ENCODE measurements at places on chromosomes 3 and 15.

DNA sequence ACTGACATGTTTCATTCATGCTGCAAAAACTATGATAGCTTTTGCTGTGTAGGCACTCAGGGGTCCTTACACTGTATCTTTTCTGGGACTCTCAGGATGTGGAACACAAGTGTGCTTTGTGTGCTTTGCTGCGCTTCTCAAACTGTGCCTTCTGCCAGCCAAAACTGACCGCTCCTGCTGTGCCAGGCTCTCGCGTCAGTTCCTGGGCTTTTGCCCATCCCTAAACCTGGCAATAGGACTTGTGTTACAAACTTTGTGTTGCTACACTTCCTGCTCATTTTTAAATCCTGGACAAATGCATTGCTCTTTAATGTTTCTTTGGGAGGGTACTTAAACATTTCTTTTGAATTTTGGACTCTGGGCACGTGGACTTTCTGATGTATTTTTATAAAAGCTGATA is 60.3 kb downstream of the DIPK2A start:
- no peak for DNase-seq

DNA sequence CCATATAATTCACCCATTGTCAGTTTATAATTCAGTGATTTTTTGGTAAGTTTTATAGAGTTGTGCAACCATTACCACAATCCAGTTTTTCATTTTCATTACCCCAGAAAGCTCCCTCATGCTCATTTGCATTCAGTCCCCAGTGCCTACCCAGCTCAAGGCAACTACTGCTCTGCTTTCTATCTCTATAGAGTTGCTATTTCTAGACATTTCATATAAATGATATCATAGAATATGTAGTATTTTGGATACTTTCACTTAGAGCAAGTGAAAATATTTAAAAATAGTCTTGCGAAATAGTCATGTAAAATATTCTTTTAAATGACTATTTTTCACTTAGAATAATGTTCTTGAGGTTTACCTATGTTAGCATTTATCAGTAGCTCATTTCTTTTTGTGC is 42.1 kb downstream of the ZNF654 start:
- no peak for DNase-seq

DNA sequence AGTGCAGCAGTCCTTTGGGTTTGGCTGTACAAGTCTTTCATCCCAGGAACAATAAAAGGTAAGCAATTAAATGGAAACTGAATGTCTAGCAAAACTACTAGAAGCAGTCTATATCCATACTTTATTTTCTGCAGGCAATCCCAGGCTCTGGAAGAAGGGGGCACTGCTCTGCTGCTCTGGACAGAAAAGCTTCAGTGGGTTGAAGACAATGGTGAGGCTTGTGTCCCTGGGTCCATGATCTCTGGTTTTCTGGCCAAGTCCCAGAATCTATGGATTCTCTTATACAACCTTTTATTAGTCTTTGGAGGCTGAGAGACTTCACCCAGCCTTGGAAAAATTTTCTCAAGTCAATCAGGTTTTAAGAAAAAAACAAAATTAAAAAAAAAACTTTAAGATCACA is 35.6 kb downstream of the SCAP start:
- no peak for DNase-seq

DNA sequence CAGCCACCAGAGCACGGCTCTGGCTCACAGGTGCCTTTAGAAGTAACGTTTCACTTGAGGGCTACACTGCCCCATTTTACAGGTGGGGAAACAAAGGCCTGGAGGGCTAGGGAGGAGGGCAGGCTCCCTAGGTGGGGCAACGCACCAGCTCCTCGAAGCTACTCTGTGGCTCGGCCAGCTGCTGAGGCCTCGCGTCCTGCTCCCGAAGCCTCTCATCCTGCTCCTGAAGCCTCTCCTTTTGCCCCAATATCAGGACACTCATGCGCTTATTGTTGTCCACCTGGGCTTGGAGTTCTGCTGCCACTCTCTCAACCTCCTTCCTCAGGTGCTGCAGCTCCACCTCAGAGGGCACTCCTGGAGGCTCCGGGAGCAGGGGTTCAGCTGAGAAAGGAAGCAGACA is 28.2 kb upstream of the OR4F6 start:
- no peak for DNase-seq

- no peak for DNase-seq
Observed at GRCh38 chr3:31213869-31214486, 318.7 kb upstream of the STT3B start.

- DNase-seq, result no peak
Observed at GRCh38 chr15:61518191-61518950, 289.3 kb upstream of the RORA start.

GRCh38 chr3:11132861-11133260 is 21.4 kb upstream of the HRH1 start:
- no peak for DNase-seq

DNA sequence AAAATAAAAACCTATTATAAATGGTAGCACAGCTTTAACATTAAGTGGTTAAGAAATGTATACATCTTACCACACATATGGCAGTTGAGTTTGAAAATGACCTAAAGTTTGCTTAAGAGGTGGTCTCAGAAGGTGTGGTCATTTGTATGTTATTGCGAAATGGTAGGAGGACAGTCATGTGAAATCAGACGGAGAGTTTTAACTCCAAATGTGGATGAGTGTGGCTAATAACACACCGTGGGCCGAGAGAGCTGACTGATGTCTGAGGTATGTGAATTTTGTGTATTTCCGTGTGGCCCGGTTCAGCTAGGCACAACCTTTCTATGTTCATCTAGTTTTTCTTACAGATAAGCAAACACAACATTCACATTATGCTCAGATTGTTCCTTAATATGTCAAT is 71.9 kb downstream of the ARNT2 start:
- no peak for DNase-seq

DNA sequence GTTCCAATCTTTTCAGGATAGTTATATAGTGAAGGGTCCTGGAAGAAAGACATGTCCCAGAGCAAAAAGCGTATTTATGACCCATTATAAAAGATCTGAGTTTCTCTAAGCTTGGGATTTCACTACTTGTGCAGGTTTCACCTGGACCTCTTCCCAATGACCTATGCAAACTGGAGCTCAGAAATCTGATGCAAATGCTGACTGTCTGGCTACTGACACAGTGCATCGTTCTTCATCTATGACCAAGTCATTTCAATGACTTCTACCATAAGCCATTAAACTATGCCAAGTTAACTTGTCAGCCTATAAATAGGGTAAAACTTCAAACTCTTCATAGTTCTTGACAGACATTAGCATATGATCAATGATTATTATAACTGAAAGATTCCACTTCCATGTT is 11.1 kb downstream of the STAG1 start:
- no peak for DNase-seq

- peak; percentile 1 for DNase-seq
Observed at GRCh38 chr3:17258823-17259436, 374.2 kb downstream of the PLCL2 start.

DNA sequence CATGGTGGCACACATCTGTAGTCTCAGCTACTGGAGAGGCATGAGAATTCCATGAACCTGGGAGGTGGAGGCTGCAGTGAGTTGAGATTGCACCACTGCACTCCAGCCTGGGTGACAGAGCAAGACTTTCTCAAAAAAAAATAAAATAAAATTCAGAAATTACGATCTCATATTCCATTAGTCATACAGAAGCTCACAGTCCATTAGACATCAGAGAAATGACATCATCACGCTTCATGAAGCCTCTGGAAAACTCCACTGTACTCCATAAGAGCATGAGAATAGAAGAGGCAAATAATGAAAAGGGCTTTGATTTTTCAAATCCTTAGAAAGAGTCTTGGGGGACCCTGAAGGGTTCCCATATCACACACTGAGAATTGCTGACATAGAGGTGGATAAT is 145.0 kb upstream of the MITF start:
- no peak for DNase-seq

GRCh38 chr3:64224826-64225610 is at the start of gene PRICKLE2:
TSS of gene PRICKLE2 (minus strand) at chr3:64225466. CDS start at chr3:64198927, 26,539 bp downstream.
- DNase-seq, result no peak

- no peak for DNase-seq
Observed at GRCh38 chr3:117131259-117131658, 421.7 kb downstream of the TUSC7 start.

DNA sequence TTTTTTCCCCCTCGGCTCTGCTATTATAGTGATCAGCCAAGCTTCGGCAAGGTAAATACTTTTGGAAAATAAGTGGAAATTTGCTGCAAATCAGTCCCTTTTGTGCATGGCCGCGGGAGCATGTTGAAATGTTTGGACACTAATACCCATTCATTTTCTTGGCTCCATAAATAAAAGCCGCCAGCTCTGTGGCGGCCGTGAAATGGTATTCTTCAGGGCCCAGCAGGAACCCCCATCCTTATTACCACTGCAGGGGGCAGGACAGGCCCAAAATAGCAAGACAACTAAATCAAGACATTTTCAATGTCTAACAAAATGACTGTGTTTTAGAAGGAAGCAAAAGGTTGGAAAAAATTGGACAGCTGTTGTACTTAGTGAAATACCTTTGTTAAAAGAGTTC is 362.3 kb downstream of the NR2F2 start:
- DNase-seq, result no peak

DNA sequence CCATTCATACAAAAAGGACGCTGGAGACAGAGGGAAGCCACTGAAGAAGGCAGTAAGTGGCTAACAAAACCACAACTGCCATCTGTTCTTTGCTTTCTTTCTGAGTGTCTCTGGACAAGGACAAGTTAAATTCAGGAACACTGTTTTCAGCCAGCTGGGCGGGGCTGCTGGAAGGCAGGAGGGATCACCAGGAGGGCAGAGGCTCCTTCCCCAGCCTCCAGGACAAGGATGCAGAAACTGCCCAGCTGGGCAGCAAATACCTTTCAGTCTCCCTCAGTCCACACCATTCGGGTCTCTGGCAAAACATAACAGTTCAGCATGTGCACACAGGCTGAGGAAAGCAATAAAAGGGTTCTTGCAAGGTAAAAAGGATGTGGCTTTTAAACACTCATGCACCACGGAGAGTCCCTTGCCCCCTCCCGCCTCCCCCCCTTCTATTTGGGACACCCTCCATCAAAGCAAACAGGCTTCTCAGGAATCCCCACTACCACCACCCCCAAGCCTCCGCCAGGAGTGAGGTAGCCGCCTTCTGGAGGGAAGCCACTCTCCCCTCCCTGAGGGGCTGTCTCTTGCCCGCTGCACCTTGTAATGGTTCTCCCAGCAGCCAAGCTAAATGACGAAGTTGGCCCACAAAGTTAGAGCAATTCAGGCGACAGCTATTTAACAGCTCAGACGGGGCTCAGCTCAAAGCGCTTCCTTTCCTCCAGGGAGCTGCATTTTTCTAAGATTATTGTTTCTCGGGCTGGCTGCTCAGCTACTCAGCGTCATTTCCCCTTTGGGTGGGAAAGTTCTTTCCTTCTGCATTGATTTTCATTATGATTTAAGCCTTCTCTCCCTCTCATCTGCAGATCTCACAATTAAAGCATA is 3.8 kb downstream of the HEG1 start:
- DNase-seq, result peak; percentile 45

GRCh38 chr3:48423883-48424695 is 5.8 kb downstream of the PLXNB1 start:
- no peak for DNase-seq

DNA sequence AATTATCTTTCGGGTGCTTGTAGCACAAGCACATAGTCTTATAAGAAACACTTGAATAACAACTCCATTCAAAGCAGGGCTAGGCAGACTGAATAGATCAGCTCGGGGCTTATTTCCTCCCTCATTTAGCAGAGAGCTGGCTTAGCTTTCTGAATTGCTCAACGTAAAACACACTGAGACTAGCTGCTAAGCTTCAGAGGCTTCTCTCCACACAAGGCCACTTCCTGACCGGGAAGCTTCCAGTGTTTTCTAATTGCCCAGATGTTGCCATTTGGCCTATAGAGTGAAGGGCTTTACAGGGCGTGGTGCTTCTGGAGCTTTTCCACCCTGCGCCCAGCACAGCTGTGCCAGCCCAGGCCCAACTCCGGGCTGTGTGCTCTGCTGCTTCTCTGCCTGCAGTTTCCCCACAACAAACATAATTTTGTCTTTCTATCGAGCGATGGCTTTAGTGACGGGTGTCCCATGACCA is 16.6 kb downstream of the FAM240A start:
- DNase-seq, result no peak

DNA sequence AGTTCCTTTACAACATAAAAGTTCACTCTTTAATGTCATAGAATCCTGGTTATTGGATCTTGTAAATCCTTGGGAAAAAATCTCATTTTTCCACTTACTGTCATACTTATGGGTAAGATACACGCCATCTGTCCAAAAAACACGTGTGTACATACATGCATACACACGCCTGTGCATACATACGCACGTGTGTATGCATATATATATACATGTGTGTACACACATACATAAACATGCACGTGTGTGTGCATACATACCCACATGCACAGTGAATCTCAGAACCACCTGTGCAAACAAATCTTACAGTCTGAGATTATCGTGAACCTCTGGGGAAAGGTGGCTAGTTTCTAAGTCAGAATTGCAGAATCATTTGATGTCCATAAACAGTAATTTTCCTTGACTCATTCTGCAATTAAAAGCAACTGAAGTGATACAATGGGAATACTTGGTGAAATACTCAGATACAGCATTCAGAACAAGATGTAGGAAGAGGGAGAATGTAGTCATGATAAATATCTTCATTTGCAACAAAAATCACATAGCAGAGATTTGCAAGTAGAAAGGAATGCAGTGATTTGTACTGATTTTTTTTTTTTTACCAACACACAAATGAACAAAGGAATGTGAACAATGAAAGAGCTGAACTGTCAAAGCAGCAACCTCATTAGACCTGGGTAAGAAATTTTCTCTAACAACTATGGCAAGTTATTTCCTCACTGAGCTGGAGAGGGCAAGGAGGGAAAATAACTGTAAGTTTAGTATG is 160.6 kb upstream of the POU1F1 start:
- no peak for DNase-seq

Measured in stimulated activated CD4-positive, alpha-beta T cell treated with anti-CD3 and anti-CD28 coated beads, Interleukin-1b, Interleukin-23, amount 100 ng/mL, for 4 hours (primary cell).